ENCODE measurements at places on chromosomes 5 and 9.

DNA sequence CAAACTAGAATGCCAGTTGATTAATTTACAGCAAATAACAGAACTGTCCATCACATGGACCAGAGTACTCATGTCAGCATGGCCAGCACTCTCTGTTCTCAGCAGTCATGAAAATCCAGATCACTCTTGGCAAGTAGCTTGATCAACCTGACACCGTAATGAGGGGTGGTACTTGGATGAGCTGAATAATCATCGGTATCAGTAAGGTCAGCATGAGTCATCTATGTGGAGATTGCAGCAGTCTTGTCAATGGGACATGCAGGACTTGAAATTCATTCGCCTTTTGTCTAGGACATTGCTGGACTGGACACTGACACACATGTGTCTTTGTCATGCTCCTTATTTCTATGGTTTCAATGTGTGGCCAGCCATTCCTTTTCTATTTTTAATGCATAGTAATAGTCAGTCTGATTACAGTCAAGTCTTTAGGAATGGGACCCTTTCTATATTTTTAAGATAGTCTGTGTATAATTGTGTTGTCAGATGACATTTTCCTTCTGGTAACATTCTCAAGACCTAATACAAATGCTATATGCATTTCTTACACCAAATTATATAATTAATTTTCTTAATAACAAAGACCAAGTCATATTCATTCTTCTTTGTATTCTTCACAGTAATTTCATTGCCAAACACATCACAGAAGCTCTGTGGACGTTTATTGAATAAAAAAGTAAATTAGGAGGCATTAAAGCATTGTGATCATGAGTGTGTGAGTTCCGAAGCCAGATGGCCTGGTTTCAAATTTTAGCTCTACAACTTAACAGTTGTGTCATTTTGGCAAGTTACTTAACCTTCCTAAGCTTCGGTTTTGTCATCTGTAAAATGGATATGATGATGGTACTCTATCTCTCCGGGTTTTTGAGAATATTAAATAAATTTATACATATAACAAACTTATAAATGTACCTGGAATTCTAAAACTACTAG is 57.4 kb downstream of the ADAMTSL1 start:
- no peak for DNase-seq

GRCh38 chr5:54728588-54728915 is 211.0 kb downstream of the SNX18 start:
- no peak for DNase-seq

GRCh38 chr5:139796061-139796806 is 626 bp downstream of the PSD2 start:
- no peak for DNase-seq

- no peak for DNase-seq
These were observed 29.7 kb downstream of the C9orf152 start for GRCh38 chr9:110178281-110178680.

DNA sequence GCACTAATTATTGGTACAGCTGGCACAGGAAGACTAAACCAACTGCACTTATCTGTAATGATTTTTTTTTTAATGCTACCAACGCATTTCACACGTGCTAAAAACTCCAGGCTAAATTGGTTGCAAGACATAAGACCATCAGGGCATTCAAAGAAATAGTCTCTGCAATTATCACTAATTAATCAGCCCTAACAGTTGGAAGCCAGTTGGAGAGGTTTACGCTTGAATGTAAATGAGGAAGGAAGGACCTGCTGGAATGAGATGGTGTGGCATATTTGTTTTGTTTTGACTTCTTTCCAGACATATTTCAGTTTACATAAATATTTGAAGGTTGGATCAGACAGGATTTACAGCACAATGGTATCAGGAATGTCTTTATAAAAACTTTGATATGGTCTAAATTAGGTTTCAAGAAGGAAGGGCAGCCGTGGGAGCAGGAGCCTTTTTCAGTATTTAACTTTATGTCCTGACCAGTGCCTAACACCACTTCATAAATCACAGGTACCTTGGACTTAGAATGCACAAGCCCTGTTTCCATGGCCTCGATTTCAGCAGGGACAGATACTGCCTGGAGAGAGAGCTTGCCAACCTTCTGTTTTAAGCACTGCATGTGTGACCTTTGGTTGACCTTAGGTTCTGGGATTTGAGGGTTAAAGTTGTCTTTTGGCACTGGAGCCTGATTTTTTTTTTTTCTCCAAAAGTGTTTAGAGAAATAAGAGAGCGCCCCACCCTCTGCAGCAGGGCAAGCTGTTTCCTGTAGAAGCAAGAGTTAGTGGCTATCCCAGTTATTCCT is 199.8 kb upstream of the MAP3K1 start:
- no peak for DNase-seq

- DNase-seq, result no peak
These were observed 1059.8 kb upstream of the DMAC1 start for GRCh38 chr9:8859416-8859815.

GRCh38 chr5:143402553-143403333 is 743 bp downstream of the NR3C1 start:
- DNase-seq, result peak; percentile 58

DNA sequence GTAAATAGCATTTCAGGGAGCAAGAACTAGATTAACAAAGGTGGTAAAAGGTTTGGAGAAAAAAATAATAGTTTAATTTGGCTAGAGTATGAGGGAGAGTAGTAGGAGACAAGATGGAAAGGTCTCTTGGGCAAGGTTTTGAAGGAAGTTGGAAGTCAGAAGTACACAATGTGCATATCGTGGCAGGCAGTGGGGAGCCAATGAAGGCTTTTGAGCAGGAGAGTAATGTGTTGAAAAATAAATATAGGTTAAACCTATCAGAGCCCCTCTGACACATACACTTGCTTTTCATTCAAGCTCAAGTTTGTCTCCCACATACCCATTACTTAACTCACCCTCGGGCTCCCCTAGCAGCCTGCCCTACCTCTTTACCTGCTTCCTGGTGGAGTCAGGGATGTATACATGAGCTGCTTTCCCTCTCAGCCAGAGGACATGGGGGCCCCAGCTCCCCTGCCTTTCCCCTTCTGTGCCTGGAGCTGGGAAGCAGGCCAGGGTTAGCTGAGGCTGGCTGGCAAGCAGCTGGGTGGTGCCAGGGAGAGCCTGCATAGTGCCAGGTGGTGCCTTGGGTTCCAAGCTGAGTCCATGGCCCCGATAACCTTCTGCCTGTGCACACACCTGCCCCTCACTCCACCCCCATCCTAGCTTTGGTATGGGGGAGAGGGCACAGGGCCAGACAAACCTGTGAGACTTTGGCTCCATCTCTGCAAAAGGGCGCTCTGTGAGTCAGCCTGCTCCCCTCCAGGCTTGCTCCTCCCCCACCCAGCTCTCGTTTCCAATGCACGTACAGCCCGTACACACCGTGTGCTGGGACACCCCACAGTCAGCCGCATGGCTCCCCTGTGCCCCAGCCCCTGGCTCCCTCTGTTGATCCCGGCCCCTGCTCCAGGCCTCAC is at the start of gene CA9:
TSS of gene CA9 (plus strand) at position 797 of the 893 bp plus-strand sequence. CDS start at position 829, 32 bp downstream.
- DNase-seq, result no peak

DNA sequence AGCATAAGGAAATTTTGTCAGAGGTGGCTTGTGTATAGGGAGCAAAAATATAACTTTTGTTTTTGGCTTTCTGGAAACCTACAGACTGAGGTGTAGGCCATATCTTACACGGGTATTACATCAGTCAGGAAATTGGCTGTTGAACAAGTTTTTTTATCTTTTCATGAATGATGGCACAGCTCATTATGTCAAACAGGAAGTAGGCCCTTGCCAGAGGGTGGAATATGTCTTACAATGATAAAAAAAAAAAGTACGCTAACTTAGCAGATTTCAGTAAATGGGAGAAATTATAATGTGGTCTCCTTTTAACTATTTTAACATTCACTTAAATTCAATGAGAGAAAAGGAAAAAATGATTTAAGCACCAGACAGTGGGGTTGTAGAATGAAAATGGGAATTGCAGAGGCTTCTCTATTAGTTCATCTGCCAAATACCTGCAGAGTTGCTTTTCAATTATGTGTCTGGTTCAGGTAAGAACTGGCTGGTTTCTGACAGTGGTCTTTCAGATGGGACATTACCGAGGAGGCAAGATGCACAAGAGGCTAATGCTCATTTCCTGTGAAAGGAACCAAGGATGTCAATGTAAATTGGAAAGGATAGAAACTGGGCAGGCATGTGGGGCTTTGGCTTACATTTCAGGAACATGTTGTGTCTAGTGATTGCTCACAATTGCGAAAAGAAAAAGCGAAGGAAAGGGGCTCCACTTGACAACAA is 169.9 kb downstream of the NNT start:
- DNase-seq, result peak; percentile 74

GRCh38 chr9:91101611-91102168 is 260.0 kb downstream of the AUH start:
- DNase-seq, result no peak

DNA sequence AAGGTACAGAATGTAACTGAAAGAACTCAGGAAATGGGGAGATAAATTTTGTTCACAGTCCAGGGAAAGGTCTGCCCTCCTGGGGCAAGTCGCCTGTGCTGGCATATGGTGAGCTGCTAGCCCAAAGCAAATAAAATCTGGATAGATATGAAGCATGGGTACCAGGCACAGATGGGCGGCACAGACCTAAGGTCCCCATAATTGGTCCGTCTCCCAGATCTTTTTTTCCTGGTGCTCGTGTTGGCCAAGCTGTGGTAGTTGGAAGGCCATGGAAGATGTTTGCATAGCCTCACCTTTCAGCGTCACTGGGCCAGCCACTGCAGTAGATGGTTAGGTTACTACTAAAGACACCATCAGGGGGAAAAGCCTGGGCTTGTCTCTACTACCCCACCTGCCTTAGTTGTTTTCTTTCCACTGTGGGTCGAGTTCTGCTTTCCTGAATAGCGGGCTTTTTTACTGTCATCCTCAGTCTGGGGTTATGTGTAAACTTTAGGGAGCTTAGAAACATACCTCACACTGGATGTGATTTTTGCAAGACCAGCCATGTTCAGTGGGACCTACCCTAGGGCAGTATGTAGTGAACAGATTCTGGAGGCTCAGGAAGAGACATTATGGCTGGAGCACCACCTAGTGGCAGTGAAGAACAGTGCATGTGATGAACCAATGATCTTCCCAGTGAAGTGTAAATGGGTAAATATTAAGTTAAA is 24.2 kb upstream of the GLRX start:
- peak; percentile 79 for DNase-seq

- no peak for DNase-seq
These were observed 522.2 kb downstream of the ACTL7B start for GRCh38 chr9:108333530-108333983.

GRCh38 chr5:172423379-172424110 is 30.8 kb downstream of the SH3PXD2B start:
- no peak for DNase-seq

- no peak for DNase-seq
These were observed 268.2 kb upstream of the TAS2R1 start for GRCh38 chr5:9898319-9898718.

- no peak for DNase-seq
These were observed 48.6 kb upstream of the FCN1 start for GRCh38 chr9:134966270-134966669.

DNA sequence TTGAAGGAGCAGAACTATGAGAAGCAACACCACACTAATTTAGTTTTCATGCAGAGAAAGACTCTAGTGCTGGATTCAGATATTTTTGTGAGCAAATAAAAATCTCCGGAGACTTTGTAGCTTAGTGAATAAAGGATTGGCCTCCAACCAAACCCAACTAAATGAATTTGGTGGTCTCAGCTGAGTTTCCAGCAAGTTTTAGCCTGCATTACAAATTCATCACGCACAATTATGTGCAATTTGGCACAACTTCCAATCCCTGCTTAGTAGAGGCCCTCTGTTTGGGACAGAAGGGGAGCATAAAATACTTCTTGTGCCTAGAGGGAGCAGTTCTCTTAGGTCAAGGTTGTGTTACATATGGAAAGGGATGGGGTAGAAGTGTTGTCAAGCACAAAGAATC is 112.3 kb upstream of the ADAMTSL1 start:
- DNase-seq, result no peak

DNA sequence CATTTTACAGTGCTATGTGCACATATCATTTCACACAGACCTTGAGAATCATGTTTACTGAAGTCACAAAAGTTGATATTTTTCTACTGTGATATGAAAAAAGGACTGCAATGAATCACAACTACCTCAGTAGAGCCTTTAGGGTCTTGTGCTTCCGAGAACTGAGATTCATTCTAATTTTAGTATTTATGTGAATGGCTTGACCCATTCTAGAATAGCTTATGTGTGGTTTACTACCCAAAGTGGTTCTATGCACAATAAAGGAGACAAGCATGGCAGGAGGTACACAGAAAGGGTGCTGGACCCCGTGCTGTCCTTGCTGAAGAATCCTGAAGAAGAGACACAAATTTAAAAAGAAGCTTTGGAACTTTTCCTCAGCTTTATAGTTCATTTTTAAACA is 28.2 kb downstream of the MEF2C start:
- no peak for DNase-seq

DNA sequence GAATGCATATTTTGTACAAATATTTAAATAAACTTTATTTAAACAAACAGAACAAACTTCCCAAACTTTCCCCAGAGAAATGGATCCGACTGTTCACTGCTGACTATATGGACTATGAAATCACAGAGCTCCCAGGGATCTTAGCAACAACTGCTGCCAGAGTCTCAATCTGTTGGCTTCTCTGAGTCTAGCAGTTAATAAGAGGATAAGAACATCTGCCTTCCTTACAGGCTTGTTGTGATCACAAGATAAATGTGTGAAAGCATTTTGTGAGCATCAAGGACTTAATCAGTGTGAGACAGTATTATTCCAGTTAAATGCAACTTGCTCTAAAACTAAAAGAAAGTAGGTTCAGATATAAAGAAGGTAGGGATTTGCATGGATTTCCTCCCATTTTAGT is 31.4 kb upstream of the MYOT start:
- DNase-seq, result no peak

- peak; percentile 46 for DNase-seq
These were observed 4.9 kb downstream of the SH3GLB2 start for GRCh38 chr9:129023036-129023907.

GRCh38 chr9:37788332-37788731 is 3.5 kb upstream of the EXOSC3 start:
- no peak for DNase-seq

DNA sequence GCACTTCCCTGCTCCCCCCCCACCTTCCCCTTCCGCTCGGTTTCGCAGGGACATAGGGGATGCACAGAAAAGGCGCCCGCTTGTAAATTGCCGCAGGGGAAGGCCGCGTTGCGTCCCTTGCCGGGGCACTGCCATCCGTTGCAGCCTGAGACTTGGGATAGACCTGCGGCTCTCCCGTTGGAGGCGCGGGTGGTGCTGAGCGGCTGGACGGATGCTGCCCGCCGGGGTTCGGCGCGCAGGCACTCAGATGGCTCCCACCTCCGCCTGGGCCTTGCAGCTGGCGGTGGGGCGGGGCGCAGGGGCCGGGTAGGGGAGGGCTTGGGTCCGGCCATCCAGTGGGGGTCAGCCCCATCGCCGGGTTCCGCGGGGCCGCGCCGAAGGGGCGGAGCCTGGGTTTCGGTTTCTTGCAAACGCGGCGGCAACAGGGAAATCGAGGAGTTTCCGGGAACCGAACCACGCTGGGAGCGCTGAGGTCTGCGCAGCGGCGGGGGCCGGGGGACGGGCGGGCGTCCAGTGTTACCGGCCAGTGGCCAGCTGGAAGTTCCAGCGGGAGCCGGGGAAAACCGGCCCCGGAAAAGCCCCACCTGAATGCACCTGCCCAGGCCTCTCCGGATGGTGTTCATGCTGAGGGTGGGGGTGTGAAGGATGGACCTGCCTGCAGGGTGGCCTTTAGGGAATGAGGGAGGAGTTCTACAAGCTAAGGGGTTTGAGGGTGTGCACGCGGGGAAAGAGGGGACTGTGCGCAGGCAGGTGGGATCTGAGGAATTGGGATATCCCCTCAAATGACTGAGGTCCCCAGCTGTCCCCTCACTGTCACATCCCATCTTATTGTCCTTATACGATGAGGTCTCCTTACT is 6.3 kb upstream of the IRF1 start:
- peak; percentile 89 for DNase-seq

All from lung microvascular endothelial cell (primary cell).